ENCODE measurements at places on chromosomes 7 and 10.

DNA sequence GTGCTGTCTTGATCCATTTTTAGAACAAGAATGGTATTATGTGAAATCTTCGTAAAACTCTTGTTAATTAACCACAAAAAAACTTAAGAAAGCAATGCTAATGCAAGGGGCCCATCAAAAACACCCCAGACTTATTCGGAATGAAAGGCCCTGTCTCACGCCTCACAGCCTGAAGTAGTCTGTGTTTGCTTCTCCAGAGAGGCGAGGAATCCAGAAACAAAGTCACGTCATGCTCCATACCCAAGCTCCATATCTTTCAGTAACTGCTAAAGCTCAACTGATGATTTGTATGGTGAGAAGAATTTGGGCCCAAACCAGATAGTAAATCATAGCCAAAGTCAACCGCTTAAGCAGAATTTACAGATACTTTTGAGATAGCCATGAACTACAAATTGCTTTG lies 155.4 kb downstream of the ATE1 start:
- DNase-seq = no peak

- DNase-seq = no peak
These were observed 581.2 kb downstream of the SUGCT start for GRCh38 chr7:40716052-40716451.

- no peak for DNase-seq
These were observed 53.3 kb downstream of the DIP2C start for GRCh38 chr10:636016-636730.

- DNase-seq = no peak
These were observed 120.0 kb downstream of the PDE1C start for GRCh38 chr7:31950091-31950755.

DNA sequence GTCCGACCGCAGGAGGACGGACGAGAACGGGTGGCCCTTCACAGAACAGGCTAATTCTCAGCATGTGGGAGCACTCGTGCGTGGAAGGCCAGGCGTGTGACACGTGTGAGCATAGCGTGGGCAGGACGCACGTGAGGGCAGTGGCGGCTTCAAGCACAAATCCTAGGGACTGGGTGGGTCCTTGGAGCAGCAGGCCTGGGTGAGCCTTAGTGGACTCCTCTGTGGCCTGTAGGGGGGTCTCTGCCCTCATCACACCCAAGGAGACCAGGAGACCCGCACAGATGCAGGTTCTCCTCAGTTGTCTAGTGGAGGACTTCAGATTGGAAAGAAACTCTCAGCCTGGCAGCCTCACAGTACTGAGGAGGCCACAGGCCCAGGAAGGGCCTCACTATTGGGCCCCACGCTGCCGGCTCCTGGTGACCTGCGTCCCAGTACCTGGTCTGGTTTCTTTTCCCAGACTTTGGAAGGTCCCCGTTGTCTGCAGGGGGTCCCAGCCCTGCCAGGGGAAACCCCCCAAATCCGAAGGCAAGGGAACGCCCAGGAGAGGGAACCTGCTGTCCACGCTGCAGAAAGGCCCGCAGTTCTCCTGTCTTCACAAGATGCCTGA lies 49.1 kb upstream of the FAM20C start:
- no peak for DNase-seq
